ENCODE measurements at places on chromosomes 2 and 18.
A peak's percentile ranks its signal among the peaks of the same experiment; 100 is the strongest.

- DNase-seq = no peak
Measured at GRCh38 chr2:2694746-2695145, 363.7 kb upstream of the MYT1L start.

DNA sequence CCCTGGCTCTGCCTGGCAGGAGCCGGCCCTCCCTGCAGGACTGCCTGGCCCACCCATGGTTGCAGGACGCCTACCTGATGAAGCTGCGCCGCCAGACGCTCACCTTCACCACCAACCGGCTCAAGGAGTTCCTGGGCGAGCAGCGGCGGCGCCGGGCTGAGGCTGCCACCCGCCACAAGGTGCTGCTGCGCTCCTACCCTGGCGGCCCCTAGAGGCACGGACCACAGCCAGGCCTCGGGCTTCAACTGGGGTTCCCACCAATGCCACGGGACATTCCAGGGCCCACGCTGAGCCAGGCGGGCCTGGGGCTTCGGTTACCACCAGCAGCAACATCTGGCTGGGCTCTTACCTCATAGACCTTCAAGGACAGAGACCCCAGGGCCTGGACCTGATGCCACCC lies 6.1 kb upstream of the GMPPA start:
- no peak for DNase-seq

GRCh38 chr2:37892436-37893114 lies 32.5 kb upstream of the RMDN2 start:
- no peak for DNase-seq

GRCh38 chr2:239499726-239500573 lies 99.1 kb upstream of the HDAC4 start:
- DNase-seq = peak; percentile 7

DNA sequence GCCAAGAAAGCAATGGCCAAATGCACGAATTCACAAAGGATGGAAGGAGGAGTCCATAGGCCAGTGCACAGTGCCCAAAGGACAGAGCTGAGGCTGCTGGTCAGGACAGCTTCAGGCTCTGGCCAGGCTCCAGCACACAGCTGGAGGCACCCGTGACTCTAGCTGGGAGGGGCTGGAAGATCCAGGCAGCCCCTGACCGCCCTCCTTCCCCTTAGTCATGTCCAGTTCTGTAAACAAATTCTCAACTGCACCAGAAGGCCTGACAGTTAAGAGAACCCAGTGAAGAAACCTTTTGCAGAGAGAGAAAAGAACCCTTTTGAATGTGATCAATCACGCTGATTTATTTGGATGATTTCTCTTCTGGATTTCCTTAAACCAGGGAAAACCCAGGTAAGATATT lies 7.7 kb upstream of the YWHAQ start:
- peak; percentile 92 for DNase-seq

GRCh38 chr18:42623935-42624334 lies 491.6 kb downstream of the RIT2 start:
- no peak for DNase-seq

DNA sequence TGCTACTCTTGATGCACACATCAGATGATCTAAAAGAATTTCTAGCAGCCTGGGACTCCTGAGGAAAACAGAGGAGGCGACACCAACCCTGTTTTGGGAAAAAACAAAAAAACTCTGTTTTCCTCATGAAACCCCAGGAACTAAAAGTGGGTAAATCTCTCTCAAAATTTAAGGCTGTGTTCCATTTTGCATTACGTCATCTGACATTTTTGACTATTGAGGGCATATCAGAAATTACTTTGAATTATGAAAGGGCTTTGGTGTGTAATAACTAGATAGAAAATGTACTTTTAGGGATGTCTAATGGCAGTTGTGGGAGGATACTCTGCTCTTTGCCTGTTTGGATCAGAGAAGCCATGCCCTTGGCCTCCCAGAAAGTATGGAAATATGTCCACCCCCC lies 963.0 kb downstream of the CNTNAP5 start:
- DNase-seq = no peak

DNA sequence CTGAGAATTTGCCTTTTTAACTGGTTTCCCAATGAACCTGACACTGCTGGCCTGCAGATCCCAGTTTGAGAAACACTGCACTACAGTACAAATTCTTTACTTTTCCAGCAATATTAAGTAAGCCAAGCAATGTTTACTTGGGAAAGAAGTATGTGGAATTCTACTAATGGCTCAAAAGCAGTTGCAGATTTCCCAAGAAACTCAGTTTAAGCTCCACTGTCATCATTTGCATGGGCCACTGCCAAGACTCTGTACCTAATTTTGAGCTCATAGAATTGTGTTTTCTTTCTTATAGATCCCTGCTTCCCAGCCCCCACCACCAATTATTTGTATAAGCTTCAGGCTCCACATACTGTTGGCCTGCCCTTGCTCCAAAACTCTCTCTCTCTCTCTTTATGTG lies 676.1 kb downstream of the RNF144A start:
- DNase-seq = no peak

- DNase-seq = no peak
Measured at GRCh38 chr18:55844382-55844781, 256.4 kb upstream of the TCF4 start.

- DNase-seq = no peak
Measured at GRCh38 chr2:238868067-238868524, 20.2 kb downstream of the TWIST2 start.

GRCh38 chr2:71552356-71552755 lies 99.0 kb downstream of the DYSF start:
- DNase-seq = no peak

DNA sequence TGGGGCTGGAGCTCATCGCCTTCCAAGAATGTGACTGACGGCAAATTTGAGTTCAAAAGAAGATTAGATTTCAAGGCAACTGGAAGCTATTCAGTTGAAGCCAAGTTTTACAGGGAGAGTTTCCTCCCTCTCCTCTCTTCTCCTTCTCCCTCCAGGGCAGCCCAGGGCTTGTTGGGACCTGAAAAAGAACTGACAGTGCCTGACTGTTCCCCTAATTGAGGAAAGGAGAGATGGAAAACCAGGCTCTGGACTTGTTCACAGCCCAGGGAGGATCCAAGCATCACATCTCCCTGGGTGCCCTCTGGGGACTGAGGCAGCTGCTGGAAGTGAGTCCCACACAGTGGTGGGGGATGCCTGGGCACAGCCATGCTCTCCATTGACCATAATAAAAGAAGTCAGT lies 88.1 kb downstream of the THNSL2 start:
- DNase-seq = no peak

DNA sequence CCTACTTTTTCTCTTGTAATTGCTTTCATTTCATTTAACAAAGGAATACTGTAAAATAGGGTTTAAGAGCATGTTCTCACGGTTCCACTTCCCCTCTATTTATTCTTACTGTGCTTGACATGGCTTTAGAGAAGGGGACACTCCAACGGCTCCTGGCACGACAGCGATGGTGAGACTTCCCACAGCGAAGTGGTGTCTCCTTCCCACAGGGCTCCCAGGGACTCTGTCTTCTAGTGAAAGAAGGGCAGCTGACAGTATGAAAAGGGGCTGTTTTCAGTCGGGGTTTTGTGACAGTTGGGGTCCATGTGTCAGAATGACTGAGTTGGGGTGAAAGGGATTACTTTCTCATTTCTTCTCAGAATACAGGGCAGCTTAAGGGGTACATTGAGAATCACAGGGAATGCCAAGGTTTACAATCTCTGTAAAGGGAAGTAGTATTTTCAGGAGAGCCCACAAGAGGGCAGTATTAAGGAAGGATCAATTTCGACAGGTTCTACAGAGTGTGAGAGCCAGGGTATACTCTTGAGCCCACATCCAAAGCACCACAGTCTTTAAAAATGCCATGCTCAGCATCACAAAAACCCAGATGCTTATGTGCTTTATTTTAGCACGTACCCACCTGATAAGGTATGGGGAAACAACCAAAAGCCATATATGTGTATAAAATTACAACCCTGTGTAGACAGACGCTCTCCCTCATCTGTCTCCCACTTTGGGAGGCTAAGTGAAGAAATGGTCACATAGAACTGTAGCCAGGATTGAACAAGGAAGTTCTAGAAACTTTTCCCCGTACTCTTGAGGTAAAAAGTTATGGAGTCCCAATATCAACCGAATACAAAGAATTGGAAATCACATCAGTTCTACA lies 31.3 kb upstream of the RAPGEF4 start:
- no peak for DNase-seq

DNA sequence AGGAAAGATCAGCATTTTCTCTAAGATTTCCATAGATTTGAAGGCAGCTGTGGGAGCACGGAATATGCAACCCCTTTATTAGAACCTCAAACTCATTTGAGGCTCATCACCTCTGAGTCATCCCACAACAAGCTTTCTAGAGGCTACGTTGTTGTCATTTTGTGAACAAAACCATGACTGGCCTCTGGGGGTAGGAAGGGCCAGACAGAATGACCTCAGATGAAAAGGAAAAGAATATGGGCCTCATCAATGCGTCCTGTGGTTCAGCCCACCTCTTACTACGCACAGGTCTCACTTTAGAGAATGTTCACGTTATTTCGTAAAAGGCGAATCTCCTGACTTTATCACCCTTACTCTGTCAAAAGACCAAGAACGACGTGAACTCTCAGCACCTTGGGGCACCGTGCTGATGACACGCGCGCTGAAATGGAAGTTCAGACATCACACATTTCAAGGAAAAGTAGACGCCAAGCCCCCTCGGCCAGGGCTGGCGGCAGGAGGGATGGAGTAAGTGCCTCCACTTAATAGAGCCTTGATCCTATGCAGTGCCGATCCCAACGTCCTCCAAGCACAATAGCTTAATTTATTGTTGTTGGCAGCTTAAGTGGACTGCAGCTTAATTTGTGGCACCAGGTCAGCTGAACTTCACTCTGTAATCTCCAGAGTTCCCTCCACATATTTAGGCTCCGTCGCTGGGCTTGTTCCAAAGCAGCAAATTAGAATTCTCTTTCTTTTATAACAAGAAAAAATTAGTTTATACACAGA lies 208.3 kb downstream of the EIPR1 start:
- peak; percentile 42 for DNase-seq

Data from GM04504 (cell line).